ENCODE measurements at places on chromosomes 7 and 10.

GRCh38 chr10:71697938-71698709, 21.5 kb downstream of the C10orf105 start:
- DNase-seq, result no peak

GRCh38 chr7:32051128-32051527, 19.1 kb downstream of the PDE1C start:
- DNase-seq, result no peak

GRCh38 chr10:74107391-74107790, 43.2 kb downstream of the AP3M1 start:
- no peak for DNase-seq

DNA sequence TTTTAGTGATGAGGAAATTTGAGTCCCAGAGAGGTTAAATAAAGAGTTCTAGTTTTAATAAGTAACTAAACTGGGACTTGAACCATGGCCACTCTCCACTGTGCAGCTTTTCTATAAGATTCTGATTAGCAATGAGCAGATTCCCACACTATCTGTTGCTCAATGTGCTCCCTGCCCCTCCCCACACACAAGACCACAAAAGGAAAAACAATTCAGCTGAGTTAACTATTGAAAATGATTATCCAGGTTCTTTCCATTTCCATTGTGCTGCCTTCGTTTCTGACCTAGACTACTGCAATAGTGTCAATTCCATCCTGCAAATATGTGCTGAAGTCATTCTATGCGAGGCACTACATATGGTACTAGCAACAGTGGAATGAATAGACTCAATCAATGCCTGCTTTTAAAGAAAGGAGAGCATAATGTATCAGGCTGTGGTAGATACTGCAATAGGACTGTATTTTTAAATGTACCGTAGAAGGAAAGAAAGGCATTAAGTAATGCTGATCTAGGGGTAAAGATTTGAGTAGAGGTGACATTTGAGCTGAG, 97.0 kb downstream of the SEMA3C start:
- DNase-seq, result no peak

DNA sequence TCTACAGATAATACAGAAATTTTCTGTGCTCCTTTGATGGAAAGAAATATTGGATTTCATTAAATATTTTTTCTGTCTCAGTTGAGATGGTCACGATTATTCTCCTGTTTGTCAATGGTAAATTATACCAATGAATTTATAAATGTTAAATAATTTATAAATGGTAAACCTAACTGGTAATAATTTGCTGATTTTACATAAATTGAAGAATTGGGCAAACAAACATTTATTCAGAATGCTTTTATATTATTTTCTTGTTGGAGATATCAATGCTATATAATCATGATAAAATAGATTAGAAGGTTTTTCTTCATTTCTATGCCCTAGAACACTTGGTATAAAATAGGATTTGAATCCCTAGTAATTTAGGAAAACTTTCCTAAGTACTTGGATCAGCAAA, 597.6 kb upstream of the IGFBP3 start:
- no peak for DNase-seq

- peak; percentile 19 for DNase-seq
Observed at GRCh38 chr10:121469797-121470606, 128.2 kb downstream of the FGFR2 start.

DNA sequence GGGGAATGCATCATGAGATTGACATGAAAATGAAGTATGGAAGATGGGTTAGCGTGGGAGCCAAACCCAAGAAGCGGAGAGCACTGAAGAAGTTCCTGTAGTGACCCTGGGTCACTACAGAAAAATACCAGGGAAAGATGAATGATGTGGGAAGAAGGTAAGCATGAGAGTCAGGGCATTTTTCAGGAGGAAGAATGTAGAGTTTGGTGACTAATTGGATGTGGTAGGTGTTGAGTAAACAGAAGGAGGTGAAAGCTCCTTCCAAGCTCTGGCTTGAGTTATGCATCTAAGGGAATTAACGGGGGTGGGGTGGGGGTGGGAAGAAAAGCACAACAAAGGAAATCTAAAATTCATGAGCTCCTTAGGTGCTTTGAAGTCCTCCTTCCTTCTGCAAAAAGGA, 238.1 kb upstream of the AOAH start:
- DNase-seq, result no peak

DNA sequence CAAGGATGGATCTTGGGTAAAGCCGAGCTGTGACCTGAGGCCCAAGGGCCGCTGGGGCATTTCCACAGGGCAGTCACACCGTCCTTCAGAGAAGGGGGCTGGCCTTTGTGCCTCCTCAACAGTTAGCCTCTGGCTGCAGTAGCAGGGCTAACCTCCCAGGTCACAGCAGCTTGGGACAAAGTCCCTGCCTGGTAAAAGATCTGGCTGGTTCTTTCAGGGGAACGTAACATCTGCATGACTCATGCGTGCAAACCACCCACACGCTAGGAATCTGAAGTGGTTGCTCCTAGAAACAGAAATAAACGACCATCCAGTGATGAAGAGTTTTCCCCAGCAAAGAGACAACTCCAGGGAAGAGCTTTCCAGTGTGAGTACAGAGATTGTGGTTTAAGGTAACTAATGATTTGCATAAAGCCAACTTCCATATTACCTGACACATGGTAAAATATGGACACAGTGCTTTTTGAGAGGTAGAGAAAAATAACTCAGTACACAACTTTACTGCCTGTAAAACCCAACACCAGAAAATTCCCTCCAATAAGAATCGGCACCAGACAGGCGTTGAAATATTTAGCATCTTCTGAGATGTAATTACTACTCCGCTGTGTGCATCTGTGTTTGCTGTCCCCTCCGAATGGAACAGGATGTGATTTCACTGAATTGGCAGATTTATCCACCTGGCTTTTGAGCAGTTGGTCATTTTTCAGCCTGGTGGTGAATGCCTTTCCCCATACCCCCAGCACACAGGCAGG, 84.9 kb upstream of the ADRB1 start:
- peak; percentile 82 for DNase-seq

GRCh38 chr7:107744345-107744750, 406 bp downstream of the CBLL1 start:
- no peak for DNase-seq

- no peak for DNase-seq
Observed at GRCh38 chr7:73966941-73967831, 60.8 kb upstream of the ELN start.

GRCh38 chr10:51488766-51489408, 210.5 kb downstream of the CSTF2T start:
- no peak for DNase-seq

DNA sequence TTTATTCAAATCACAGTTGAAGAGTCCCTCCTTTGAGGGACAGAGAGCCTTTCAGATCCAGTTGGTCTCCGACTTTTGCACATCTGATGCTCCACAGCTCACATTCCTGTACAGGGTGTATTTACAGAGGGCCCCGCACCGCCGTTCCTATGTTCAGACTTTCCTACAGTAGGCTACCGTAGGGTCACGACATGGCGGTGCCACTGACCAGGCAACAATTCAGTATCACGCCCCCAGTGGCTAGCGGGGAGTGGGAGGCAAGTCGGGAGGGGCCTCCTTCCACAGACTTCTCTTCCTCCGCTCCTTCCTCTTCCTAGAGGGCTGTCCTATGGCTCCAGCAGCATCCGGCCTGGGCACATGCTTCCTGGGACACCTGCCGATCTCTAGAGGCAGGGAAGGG, 40.6 kb upstream of the ENO4 start:
- DNase-seq, result no peak

DNA sequence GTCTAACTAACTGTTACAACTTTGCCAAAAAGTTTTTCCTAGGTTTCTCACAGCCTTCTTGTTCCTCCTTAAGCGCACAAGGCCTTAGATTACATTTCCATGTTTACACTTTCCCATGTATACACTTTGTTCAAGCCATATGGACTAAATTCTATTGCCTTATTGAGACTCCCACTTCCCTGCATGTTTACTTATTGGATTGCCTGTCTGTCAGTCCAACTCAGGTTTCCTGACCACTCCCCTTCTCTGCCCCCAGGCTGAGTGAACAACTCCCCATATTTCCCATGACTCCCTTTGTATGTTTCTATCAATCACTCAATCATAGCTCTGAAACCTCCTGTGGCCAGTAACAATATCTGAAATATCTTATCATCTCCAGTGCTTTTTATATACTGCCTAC, 43.0 kb downstream of the SLC25A40 start:
- DNase-seq, result no peak

DNA sequence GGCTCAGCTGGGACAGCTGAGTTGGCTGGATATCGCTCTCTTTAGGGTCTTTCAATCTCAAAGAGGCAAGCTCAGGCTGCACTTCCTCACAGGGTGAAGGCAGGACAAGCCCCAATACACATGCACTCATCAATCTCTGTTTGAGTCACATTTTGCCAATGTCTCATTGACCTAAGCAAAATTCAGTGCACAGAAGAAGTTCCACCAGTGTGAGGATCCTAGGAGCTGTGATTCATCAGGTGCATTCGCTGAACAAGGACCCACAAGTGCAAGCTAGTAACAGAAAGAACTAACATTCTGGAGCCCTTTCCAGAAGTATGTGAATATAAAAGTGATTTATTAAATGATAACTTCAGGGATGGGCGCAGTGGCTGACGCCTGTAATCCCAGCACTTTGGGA, 477.2 kb downstream of the GPAM start:
- DNase-seq, result no peak

All from NCI-H526 treated with DMSO at 0.1 percent for 48 hours (cell line).